ENCODE measurements at places on chromosomes 3 and 15.

DNA sequence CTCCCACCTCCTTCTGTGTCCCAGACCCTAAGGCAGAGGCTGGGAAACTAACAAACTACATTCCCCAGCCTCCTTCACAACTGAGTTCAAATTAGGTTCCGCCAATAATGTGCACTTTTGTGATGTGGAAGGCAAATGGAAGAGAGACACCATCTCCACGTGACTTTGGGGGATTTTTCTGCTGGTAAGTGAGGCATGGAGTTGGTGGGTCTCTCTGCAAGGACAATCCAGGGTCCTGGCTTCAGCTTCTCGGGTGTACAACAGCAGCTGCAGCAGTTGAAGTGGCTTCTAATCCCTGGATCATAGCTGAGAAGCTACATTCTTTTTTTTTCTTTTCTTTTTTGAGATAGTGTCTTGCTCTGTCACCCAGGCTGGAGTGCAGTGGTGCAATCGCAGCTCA, 58.9 kb upstream of the GATA2 start:
- DNase-seq: no peak

GRCh38 chr15:28107904-28108275, 8.8 kb upstream of the OCA2 start:
- DNase-seq: no peak

GRCh38 chr15:92665100-92665555, 9.6 kb upstream of the FAM174B start:
- DNase-seq: no peak

- DNase-seq: no peak
Observed at GRCh38 chr3:86801921-86802320, 189.0 kb downstream of the VGLL3 start.

DNA sequence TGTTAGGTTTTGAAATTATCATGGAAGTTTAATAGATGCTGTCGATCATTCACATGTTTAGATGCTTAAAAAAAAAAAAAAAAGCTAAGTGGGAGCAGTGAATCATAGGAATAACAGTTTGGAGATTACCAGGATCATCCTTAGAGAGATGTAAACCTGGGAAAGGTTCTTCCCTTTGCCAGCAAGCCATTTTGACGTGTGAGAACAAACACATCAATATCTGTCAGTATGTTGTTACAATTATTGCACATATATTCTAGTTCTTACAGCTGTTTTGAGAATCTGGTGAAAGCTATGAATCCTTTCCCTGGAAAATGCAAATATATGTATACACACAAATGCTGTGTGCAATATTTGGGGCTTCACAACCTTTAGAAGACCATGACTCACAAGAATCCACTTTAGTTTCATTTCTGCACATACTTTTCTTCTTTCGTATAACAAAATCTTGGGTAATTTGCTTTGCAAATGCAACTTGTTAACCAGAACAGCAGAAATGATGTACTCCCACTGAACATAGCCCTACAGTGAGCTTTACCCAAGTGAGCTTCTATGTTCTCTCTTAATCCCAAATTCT, 12.0 kb downstream of the NFKBIZ start:
- DNase-seq: no peak

- no peak for DNase-seq
Observed at GRCh38 chr3:158810823-158811724, 9.2 kb downstream of the MFSD1 start.

DNA sequence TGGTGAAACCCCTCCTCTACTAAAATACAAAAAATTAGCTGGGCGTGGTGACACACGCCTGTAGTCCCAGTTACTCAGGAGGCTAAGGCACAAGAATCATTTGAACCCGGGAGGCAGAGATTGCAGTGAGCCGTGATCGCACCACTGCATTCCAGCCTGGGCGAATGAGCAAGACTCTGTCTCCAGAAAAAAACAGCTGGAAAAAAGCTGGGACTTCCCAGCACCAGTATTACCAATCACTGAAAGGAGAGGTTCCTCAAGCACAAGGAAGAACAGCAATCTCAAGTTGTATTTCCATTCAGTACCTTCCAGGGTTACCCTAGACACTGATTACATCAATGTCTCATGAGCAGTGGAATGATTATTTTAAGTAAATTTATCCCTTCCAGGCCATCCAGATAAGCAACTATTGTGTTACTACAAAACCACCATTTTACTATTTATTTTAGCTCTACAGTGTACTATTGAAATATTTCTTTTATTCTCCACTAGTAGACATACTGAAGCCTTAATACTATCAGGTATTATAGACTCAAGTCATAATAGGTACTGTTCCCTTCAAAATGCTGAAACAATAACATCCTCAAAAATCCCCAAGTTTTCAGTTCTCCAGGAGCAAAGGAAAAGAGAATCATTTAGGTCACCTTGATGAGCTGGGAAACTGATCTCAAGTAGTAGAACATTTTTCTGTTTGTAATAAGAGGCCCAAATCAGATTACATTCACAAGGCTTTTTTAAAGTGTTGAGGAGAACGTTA, 54.8 kb upstream of the VGLL4 start:
- DNase-seq: no peak

DNA sequence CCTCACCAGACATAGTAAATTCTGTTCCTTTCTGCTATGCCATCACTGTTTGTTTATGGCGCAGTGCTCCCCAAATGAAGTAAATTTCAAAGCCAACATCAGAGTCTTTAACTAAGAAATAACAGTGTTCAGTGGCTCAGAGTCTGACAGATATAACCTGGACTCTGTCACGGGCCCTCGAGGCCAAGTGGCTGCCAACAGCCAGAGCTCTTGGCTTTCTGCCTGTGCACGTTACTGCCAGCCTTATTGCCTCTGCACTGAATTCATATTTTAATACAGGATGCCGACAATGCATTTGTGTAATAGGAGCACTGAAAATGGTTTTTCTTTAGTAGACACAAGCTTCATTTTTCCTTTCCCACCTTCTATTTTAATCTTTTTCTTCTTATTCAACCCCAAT, 219.9 kb downstream of the NLGN1 start:
- DNase-seq: no peak

DNA sequence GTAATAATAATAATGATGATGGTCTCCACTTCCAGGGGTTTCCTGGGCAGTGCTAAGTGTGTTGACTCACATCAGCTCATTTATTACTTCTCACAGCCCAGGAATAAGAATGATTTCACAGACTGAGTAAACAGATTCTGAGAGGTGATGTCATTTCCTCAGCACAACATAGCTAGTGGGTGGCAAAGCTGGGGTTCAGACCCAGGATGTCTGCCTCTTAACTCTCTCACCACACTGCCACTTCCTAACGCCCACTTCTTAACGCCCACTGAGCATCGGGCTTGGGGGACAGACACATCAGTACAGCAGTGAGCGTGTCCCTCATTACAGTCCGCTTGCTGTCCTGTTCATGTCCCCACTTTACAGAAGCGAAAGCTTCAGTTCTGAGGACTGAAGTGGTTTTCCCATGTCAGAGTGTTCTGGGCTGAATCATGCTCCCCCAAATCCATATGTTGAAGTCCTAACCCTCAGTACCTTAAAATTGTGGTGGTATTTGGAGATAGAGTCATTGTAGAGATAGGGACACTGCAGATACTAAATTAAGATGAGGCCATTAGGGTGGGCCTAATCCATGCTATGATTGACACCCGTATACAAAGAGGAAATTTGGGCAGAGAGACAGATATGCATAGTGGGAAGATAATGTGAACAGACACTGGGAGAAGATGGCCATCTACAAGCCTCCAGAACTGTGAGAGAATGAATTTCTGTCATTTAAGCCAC, 68.0 kb downstream of the ATP2B2 start:
- no peak for DNase-seq

GRCh38 chr15:75235051-75235673, 23.0 kb upstream of the GOLGA6C start:
- peak; percentile 17 for DNase-seq

DNA sequence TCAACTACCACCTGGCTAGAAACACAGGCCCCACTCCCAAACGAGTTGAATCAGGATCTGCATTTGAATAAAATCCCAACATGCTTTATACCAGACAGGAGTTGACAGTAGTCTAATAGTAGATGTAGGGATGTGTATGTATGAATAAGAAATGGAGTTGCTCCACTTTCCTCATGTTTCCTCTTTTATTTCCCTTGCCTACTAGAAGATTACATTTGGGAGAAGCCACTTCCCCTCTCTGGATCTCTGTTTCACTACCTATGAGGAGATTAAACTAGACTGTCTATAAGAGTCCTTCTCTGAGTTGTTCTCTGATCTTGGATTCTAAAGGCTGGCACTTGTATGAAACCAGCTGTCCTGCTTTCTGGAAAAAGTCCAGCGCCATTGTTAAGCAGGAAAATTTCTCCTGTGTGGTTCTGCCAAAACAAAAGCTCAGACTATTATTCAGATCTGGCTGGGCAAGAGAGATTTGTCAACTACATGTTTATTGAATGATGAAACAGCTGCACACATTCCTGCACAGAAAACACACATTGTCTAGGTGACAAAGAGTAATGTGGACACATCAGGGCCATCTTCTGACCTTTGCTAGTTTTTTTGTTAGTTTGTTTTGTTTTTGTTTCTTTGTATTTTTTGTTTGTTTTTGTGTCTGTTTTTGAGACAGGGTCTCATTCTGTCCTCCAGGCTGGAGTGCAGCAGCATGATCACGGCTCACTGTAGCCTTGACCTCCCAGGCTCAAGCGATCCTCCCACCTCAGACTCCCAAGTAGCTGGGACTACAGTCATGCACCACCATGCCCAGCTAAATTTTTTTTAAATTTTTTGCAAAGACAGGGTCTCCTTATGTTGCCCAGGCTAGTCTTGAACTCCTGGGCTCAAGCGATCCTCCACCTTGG, 29.9 kb downstream of the ACP3 start:
- DNase-seq: no peak

GRCh38 chr3:127565711-127566110, 24.8 kb downstream of the TPRA1 start:
- no peak for DNase-seq

GRCh38 chr3:43699864-43700263, 9.1 kb downstream of the ABHD5 start:
- peak; percentile 19 for DNase-seq

DNA sequence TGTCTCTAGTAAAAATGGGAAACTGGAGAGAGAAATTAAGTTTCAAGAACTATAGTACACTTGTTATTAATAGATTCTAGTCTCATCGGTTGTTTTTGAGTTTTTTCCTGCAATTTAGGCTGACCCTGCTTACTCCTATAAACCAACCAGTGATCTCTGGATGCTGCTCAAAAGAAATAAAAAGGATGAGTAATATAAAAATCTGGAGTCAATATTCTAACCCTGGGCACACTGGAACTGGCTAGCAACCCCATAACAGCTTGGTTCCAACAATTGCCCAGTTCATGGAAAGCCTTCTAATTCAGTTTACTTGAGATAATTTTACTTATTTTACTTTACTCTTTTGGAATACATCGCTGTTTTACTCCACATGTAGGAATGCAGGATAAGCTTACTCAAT, 211.6 kb downstream of the GBE1 start:
- DNase-seq: no peak

DNA sequence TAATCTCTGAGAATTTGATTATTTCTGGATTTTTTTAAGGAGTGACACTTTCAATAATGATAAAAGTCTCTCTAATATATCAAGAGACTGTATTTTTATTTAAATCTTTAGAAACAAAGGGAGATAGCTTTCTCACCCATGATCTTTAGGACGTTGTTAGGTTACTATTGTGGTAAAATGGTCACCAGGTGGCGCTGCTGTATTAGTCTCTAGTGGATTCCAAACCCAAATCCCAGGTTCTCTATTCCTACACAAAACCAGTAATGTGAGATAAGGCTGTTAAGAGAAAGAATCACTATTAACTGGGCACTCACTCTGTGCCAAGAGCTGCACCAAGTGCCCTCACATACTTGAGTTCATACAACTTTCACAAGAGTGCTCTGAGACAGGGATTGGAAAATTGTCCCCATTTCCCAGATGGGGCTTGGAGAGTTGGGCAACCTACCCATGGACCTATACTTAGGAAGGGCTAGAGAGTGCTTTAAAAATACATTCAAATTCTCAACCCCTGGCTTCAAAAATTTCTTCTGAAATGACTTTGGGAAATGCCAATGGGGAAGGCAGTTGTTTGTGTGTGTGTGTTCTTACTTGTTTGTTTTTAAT, 593.4 kb upstream of the TGFBR2 start:
- DNase-seq: no peak

GRCh38 chr3:128556384-128556783, 63.4 kb upstream of the GATA2 start:
- no peak for DNase-seq

DNA sequence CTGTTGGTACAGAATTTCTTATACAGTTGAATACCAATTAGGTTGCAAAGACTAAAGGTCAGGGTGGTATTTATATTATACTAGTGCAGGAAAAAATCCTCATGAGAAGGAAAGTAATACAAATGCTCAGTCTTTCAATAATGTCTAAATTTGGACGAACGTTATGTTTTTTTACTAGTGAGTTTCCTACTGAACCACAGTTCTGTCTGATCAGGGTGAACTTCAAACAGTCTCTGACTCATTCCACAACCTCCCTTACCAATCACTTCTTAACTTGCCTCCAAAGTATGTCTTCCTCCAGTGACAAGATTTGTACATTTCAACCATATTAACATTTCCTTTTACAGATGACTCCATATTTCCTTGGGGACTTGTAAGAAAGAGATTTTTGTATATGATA, 3.4 kb downstream of the TMEM212 start:
- no peak for DNase-seq

GRCh38 chr3:116000311-116000710, 377.0 kb downstream of the GAP43 start:
- no peak for DNase-seq

DNA sequence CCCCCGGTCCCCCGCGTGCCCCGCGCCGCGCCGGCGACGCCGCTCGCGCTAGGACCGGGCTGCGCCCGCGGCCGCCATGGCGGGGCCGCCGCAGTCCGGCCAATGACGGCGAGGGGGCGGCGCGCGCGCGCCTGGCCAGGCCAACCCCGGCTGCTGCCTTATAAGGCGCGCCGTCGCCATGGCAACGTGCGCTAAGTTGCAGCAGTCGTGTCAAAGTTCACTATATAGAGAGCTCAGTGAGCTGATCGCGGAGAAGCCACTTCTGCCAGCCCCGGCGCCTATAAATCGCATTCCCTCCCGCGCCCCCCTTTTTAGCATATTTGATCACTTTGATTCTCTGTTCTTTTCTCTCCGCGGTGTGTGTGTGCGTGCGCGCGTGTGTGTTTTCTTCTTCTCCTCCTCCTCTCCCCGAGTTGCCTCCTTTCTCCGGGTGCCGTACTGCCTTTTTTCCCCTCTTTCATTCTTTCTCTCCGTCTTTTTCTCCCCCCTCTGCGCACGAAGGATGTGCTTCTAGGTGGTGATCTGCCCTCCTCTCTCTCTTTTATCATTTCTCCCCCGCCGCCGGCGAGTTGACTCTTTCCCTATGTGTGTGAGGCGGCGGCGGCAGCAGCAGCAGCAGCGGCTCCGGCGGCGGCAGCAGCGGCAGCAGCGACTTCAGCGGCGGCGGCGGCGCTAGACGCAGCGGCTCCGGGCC, at the start of gene NR2F2:
TSS of gene NR2F2 (plus strand) at position 251 of the 694 bp plus-strand sequence. CDS start 1,406 bp downstream, outside the sequence.
- DNase-seq: peak; percentile 53

GRCh38 chr3:94127115-94127514, 64.3 kb downstream of the NSUN3 start:
- no peak for DNase-seq

DNA sequence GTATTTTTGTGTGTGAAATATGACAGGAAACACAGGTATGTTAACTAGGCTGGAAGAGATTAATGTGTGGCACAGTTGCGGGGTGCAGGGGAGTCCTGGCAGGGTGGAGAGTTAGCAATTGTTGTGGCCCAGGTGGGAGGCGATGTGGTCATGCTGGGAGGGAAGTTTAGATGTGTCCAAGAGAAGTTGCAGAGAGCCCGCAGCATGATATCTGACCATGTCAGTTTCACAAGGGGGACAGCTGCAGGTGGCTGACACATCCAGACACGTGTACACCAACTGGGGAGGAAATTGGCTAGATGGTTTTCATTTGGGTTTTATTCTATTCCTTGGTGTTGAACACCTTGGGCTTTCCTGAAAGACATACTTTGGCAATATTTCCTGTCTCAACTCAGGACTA, 172.8 kb upstream of the RGMA start:
- no peak for DNase-seq

Measured in GM12892 (cell line).